Stimulated activated CD4-positive, alpha-beta T cell treated with anti-CD3 and anti-CD28 coated beads, Interleukin-15, amount 100 ng/mL, for 48 hours (primary cell): ENCODE measurements at places on chromosomes 1 and 21.

DNA sequence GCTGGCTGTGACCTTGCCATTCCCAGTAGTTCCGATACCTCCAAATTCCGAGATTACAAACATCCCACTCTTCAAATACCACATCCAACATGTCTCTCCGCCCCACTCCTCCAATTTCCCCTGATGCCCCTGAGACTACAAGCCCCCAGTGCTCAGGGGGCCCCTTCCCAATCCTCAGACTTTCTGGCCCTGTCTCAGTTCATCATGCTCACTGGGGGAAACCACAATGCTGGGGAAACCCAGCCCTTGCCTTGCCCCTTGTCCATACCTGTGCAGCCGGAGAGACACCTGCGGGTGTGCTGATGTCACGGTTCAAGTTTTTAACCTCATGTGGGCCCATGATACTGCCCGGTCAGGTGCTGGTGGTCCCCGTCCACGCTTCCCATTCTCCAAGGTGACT is 226.6 kb downstream of the CAMTA1 start:
- DNase-seq, result no peak

DNA sequence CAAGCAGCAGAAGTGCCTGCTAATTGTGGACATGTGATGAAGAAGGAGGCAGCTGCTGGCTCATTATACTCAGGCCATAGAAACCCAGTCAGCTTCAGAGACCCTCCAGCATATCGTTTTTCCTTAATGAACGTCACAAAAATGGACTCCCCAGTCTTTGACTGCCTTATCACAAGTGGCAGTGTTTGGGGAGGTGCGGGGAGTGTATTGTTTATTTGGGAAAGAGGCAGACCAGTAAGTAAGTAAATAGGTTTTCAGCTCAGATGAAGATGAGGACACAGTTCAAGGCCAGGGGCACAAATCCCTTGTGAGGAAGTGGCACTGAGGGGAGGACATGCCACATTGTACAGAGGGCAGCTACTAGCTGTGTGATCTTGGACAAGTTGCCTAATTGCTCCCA is 43.5 kb upstream of the NRDC start:
- DNase-seq, result no peak

DNA sequence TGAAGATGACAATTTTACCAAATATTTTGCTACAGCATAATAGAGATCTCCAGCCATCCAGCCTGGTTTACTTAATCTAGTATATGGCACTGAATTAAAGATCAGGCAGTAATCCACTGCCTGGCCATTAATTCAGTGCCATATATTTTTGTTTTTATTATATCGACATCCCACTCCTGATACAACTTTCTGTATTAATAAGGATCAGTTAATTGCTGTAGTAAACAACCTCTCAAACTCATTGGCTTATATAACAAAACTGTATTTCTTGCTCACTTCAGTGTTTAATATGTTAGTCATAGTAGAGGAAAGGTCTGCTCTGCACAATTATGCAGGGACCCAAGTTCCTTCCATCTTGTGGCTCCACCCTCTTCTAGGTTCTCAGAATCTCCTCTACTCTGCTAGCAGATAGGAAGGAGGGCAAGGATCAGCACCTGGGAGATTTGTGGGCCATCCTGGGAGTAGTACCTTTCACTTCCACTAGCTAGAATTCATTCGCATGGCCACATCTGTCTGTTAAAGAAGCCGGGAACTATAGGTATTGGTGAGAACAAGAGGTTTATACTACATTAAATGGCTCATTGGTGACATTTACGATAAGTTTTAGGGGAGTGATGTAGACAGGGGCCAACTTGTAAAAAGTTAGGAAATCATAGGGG is 3.6 kb upstream of the ZDHHC18 start:
- no peak for DNase-seq

DNA sequence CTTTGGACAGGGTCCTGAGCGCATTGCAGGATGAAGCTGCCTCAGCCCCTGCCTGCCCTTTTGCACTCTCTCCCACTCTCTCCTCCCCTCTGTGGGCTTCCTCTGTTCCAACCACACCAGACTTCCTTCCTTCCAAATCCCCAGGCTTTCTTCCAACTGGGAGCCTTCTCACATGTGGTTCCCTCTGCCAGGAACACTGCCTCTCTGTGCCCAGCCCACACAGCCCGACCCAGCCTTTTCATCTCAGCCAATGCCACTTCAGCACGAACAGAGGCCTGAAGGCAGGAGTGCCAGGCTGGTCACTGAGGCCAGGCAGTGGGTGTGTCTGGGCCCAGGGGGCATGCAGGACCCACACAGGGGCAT is 5.9 kb downstream of the SELENON start:
- no peak for DNase-seq

- DNase-seq, result no peak
Measured at GRCh38 chr1:181779343-181779742, 282.2 kb downstream of the ZNF648 start.

GRCh38 chr21:25638660-25639550 is at the start of gene JAM2:
Gene JAM2, plus strand, starts transcription at chr21:25639258. Its CDS starts 564 bp downstream, at chr21:25639822.
- DNase-seq, result no peak

DNA sequence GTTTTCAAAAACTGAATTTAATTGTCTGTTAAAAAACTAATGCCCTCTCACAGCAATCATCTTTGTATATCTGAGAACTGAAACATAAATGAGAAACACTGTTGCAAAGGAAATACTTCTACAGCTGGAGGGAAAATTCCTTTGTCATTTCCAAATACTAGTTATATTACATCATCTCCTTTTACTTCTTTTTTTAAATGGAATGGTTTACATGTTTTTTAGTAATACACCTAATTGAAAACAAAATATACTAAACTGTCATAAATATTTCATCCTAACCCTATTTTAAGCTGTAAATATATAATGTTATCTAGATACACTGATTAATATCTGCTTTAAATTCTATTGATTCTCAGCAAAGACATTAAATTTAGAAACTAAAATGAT is 19.1 kb downstream of the CDC42BPA start:
- no peak for DNase-seq

DNA sequence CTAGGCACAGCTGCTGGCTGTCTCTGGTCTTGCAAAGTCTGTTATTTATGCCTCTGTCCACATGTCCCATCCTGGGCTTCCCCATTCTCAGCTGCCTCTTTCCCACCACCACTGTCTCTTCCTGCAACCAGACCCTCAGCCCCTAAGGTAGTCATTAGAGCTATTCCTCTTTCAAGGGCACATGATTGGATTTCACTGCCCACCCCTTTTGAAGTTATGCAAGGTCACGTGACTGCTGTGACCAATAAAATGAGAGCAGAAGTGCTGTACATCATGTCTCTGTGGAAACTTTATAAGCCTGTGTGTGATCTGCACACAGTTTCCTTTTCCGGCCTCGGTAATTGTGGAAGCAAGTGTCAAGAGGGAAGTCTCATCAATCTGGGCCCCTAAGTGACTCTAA is 136.6 kb upstream of the HMGB4 start:
- no peak for DNase-seq

DNA sequence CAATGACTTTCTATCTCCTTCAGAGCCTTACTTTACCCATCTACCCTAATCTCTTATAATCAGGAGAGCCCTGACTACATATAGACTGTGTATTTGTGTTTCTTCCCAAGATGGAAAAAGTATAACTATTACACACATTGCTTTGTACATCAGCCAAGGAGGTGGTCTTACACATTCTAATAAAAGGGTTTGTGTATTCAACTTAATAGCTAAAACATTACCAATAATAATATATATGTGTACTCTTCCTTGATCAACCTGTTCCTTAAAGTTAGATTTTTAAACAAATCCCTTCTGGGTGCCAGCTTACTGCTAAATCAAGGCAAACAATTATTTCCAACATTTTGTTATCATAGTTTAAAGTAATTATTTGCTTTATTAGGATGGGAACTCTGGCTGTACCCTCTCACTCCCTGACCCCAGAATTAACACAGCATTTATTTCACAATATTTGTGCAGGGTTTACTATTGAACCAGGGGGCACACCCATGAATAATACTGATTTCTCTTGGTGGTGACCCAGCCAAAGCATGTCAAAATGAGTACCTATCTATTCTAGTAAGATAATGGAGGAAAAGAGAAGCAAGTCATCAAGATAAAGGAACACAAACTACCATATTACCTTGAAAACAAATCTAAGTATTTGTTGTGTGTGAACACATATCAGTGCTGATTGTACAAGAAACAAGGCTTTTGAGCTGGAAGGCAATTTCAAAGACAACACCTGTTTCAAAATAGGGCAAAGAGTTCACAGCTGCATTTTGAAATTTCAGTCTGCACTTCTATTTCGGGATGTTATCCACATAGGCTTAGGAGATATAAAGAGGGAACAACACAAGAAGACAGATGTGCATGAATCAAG is 30.1 kb upstream of the SLC45A3 start:
- DNase-seq, result no peak

GRCh38 chr1:84116558-84116957 is 27.5 kb upstream of the PRKACB start:
- DNase-seq, result no peak
